ENCODE measurements at places on chromosomes 6 and 20.

GRCh38 chr6:119497988-119498727 lies 148.6 kb upstream of the MAN1A1 start:
- no peak for DNase-seq

DNA sequence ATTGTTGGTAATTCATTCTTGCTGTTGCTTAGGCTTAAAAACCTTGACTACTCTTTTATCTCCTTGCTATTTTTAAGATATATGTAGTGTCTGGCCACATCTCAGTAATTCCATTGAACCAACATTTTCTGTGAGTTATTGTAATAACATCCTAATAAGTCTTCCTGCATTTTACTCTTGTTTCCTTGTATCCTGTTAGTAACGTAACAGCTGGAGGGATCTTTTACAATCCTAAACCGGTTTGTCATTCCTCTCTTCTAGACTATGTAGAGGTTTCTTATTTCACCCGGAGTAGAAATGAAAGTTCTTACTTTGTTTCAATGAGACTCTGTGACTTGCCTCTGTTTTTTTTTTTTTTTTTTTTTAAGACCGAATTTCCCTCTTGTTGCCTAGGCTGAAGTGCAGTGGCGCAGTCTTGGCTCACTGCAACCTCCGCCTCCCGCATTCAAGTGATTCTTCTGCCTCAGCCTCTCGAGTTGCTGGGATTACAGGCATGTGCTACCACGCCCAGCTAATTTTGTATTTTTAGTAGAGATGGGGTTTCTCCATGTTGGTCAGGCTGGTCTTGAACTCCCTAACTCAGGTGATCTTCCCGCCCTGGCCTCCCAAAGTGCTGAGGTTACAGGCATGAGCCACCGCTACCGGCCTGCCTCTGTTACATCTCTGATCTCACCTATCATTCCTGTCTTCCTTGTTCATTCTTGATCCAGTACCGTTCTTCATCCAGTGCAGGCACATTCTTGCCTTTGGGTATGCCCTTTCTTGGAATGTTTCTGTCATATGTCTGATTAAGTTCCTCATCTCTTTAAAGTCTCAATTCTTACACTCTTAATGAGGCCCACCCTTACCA lies 44.7 kb downstream of the NCOA3 start:
- no peak for DNase-seq

GRCh38 chr6:150272976-150273315 lies 95.9 kb upstream of the IYD start:
- no peak for DNase-seq

DNA sequence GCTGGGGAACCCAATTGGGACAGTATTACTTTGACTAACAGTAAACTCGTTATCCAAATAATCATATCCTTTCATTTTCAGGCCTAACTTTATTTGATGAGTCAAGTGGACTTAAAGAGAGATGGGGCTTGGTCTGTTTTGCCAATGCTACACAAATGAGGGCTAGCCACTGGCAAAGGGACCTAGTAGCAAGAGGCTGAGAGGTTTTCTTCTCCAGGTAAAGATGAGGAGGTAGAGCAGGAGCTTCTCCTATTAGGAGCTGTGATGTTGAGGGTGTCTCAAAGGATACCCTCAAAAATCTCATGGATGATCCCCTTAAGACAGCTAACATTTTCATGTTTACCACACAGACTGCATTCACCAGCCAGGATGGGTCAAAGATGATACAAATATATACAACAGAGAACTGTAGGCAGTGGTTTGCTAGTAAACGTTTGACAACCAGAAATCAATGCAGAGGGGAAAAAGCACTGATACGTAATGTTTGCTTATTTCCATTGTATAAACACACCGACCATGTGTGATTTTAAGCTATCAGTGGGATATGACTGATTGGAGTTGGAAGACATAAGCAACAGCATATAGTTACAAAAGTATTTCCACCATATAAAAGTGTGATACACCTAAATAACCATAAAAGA lies 153.3 kb downstream of the IBTK start:
- no peak for DNase-seq

- no peak for DNase-seq
Observed at GRCh38 chr6:22647719-22648118, 78.4 kb downstream of the HDGFL1 start.

GRCh38 chr6:170179616-170180324 lies 111.1 kb downstream of the DLL1 start:
- DNase-seq = no peak

DNA sequence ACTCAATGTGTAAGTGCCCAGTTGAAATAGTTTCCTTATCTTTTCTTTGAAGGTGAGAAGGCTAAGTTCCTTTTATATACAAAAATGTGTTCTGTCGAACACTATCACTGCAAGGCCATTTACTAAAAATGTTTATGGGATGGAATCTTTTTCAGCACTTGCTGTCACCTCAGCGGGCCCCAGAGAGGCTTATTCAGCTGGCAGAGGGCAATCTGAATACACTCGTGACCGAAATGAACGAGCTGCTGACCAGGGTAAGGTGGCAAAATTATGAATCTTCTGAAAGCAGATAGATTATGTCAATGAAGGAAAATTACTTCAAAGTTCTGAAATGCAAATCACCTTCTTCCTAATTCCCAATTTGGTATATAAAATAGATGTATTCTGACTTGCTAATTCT lies 340.2 kb downstream of the ARHGAP18 start:
- DNase-seq = no peak

Measured in GM10248 (cell line).